ENCODE measurements at places on chromosomes 11 and 22.

DNA sequence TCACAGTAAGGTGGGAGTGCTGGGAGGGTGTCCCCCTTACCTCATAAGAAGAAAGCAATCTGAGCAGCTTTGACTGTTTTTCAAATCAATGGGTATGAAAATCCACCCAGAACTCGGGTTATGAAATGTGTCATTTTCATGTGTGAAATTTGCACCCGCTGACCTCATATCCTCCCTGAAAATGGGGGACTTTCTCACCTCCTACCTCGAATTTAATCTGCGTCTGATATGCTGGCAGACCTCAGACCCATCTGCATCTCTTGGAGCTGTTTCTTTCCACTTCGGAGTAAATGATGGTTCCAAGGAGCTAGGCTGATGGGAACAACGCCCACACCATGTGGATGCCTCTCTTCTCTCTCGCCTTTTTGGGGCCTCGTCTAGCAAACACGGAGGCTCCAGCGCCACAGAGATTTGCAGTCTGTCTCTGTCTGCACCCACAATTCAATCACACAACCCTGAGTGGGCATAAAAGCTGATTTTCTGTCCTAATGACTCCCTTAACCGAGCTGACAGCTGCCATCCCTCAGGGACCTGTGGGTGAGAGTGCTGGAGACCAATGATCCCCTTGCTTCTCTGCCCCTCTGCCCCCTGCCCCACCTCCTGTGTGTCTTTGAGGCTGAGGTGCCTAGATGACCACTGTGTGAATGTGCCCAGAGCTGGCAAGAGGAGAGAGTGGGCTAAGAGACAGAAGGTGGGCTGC, 71.0 kb downstream of the TRIM29 start:
- no peak for DNase-seq

GRCh38 chr11:68695531-68695930, 11.2 kb downstream of the GAL start:
- DNase-seq = no peak

- no peak for DNase-seq
Measured at GRCh38 chr11:71565263-71565662, at the start of gene KRTAP5-10. TSS of gene KRTAP5-10 (plus strand) at chr11:71565563. CDS start at chr11:71565588, 25 bp downstream.

DNA sequence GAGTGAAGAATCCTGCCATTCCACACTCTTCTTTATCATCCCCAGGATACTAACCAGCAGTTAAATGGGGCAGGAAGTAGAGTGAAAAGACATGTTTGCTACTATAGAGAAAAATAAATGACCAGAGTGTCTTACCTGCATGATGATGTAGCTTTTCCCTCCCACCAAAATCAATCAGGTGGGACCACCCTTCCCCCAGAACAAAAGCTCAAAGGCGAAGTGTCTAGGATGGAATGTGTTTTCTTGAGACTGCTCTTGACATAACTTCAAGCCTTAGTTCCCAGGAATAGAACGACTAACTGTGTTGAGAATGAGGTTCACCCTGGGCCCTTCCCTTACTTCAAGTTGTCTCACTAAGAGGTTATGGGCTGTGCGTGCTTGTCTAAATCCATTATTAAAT, 339.2 kb upstream of the CCDC90B start:
- DNase-seq = no peak

- no peak for DNase-seq
Measured at GRCh38 chr22:37740455-37741311, 43.8 kb downstream of the TRIOBP start.

DNA sequence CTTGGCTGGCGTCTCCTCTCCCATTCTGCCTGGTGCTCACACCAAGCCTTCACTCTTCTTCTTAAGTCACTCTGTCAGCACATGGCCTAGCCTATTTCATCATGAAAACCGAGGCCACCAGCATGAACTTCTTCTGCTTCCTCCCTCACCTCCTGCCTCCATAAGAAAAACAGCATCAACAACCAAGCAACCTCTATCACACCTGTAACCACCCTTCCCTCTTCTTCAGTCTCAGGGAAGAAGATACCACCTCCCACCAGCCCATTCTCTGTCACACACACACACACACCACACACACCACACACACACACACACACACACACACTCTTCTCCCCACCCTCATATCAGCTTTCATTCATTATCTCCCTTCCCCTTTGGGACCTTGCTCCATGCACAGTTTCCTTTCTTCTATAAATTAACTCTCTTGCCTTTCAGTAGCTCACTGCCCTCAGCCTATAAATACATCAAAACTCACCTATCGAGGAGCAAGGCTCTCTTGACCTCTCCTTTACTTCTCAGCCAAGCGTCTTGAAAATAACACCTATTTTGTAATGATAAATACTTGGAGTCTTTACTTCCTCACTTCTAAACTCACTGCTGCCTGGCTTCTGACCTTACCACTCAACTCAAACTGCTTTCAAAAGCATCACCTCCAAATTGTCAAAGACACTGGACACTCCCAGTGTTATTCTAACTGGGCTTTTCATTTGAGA, 36.6 kb downstream of the SC5D start:
- DNase-seq = no peak

GRCh38 chr11:27002431-27002830, 8.5 kb downstream of the FIBIN start:
- DNase-seq = no peak

DNA sequence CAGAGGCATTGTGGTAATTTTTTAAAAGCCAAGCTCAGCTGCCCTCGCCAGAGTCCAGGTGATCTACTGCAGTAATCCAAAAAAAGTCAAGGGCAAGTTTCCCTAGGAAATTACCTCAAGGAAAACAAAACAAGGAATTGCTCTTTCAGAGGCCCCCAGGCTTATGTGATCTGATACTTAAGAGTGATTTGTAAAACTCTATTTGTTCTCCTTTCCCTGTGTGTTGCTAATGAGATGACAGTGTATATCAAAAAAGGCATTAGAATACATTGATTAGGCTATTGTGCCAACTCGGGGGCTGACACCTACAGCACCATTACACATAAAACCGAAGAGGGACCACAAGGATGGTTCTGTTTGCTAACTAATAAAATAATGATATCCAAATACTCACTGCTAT, 44.5 kb upstream of the CHRM4 start:
- DNase-seq = no peak

- DNase-seq = no peak
Measured at GRCh38 chr11:77413850-77414460, 59.9 kb downstream of the PAK1 start.

- no peak for DNase-seq
Measured at GRCh38 chr11:128747728-128748148, 53.9 kb downstream of the FLI1 start.

DNA sequence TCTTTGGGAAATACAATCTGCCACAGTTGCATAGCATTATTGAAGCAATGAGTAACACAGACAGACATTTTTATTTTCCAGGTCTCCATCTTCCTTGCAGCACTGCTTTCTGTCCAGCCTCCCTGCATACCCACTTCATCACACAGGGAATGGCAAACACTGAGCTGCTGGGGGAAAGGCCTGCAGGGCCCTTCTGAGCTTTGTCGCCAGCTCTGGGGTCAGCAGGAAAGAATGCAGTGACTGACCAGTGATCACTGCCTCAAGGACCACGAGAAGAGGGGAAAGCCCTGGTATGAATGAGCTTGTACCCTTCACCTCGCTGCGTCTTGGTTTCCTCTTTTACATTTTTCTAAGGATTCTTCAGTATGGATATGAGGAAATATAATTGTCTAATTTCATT, 21.3 kb upstream of the MICAL2 start:
- no peak for DNase-seq

DNA sequence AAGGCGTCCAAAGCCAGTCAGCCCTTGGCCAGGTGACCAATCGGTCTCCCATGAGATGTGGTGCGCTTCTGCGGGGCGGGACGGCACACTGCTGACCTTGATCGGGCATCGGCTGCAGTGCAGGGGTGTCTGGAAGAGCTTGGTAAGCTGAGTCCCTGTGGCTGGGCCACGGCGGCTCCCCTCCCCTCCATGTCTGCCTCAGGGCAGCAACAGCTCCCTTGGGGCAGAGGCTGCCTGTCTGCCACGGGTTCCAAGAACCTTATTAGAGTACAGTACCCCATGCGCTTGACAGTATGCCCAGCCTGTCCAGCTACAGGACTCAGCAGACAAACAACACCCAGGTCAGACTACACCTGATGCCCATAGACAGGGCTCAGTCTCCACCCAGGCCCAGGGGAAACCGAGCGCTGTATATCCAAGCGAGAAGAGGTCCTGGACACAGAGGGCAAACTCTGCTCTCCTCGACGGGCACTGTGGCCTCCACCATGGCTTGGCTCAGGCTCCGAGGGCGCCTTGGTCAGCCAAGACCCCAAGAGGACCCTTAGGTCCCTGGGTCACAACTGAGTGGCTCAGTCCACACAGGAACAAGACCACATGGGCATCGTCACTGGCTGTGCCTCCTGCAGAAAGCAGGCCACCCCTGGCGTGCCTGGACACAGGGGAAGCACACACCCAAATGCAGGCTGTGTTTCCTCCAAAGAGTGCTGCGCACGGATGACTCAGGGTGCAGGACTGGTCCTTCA, 18.9 kb downstream of the TSPAN32 start:
- no peak for DNase-seq

- no peak for DNase-seq
Measured at GRCh38 chr11:59196777-59197176, 15.9 kb downstream of the MPEG1 start.

DNA sequence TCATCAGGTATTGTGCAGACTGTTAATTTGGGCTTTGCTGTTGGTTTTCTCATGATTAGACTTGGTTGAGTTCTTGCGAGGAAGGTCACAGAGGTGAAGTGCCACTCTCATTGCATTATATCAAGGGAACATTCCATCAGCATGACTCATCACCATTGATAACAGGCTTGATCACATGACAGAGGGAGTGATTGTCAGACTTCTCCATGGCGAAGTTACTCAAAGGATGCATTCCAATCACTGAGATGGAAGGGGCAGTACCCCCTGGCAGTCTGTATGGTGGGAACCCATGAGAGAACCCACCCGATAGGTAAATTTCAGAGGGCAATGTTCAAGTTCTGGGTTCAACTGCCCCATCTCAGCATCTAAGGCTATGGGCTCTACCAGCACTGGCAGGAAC, 19.4 kb upstream of the P2RY2 start:
- DNase-seq = no peak

DNA sequence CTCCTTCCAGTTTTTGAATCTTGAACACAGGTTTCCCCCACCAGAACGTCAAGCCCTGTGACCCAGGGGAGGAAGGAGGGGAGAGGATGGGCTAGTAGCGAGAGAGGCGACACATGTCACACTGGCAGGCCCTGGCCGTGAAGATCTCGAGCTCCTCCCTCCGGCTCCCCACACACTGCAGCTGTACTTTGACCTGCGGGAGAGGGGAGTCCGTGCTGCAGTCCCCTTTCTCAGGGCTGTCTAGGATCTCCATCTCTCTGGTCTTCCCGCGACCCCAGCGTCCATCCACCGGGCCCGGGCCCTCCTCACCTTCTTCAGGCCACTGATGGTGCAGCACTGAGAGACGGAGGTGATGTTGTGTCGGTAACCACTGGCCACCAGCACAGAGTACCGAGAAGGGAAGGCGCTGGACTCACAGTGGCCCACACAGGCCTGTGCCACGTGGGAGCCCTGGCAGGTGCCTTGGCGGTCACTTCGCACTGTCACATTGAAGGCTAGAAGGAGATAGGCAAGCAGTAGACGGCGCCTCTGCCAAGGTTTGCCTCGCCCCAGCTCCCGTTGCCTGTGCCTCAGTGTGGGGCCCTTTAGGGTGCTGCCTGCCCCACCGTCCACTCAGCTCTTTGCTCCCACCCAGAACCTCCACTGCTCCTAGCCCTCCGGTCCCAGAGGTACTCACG, 873 bp downstream of the GPHA2 start:
- DNase-seq = no peak

DNA sequence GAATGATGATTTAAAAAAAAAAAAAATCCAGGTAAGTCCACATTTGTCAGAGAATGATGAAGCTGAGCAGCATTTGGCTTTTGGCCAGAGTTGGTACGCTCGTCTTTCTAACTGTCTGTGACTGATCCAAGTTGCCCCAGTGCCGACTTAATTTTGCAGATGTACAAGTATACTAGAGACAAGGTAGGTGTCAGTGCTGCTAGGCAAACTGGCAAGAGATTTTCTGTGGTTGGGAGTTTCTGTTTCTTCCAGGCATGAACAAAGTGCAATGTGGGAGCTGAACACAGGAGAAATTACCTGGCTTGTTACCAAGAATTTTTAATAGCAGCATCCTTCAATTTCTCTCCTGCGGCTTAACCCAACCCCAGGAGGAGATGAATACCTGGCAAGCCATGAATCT, 307.7 kb downstream of the BUD13 start:
- DNase-seq = no peak

- no peak for DNase-seq
Measured at GRCh38 chr11:117513666-117514065, 186.0 kb downstream of the CEP164 start.

- DNase-seq = no peak
Measured at GRCh38 chr11:118939953-118940598, 14.3 kb upstream of the BCL9L start.

GRCh38 chr22:45885171-45885840, 91.7 kb downstream of the WNT7B start:
- DNase-seq = no peak

GRCh38 chr11:118628861-118629549, 21.6 kb downstream of the PHLDB1 start:
- no peak for DNase-seq

- DNase-seq = no peak
Measured at GRCh38 chr22:50576070-50576469, 2.2 kb downstream of the CPT1B start.

- DNase-seq = no peak
Measured at GRCh38 chr22:22871536-22872278, 15.9 kb upstream of the IGLL5 start.

DNA sequence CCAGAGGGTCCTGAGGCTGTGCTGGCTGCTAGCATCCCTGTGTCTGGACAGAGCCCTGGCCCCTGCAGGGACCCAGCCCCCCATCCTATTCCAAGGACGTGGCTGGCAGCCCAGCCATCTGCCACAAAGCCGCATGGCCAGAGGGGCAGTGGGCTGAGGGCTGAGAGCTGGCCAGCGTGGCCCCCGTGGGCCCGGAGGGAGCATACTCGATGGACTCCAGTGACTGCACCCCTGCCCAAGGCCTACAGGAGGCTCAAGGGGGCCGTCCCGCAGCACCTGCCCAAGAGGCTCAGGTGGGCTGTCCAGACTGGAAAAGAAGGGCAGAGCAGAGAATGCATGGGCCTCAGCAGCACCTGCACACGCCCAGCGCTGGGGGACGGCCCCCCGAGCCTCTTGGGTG, 13.1 kb downstream of the TSPAN4 start:
- DNase-seq = no peak

DNA sequence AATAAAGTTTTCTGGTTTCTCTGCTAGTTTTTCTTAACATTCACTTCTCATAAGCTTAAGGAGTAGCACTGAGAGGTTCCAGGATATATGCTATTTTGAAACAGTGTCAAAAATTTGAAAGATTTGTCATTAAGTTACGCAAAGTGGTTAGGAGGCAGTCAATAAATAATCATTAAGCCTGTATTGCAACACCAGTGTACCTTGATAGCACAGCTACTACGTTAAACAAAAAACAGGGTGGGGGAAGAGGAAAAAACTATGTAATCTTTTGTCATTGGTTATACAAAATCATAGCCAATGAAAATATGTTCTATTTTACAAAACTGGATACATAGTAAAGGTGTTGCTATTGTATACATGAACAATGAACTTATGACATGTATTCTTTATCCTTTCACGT, 30.4 kb upstream of the PITPNB start:
- no peak for DNase-seq
